ENCODE measurements at places on chromosomes 4 and X.
A peak's percentile ranks its signal among the peaks of the same experiment; 100 is the strongest.

GRCh38 chrX:68461093-68461492 lies 27.8 kb upstream of the OPHN1 start:
- no peak for DNase-seq

DNA sequence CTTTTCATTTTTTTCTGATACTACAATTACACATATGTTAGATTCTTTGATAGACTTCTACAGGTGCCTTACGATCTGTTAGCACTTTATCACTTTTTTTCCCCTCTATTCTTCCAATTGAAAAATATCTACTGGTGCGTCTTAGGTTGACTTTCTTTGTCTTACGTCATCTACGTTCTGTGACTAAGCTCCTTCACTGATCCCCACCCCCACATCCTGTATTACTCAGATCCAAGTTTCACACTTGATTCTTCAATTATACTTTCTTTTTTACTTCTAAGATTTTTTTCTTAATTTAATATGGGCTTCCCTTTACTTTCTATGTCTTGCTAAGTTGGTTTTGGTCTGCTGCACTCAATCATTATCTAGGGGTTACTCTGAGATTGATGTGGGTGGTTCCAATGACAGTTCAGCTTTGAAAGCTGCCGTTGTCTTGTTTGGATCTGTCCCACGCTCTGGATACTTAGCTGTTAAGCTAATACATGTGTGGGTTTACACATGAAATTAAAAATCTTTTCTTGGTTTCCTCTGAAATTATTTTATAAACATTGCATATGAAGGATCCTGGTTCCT lies 1321.1 kb downstream of the RAPGEF2 start:
- DNase-seq: no peak

GRCh38 chr4:182537031-182537795 lies 294.0 kb downstream of the TENM3 start:
- no peak for DNase-seq

- no peak for DNase-seq
Observed at GRCh38 chr4:130424211-130424610, 1328.3 kb downstream of the C4orf33 start.

- DNase-seq: no peak
Observed at GRCh38 chr4:185717377-185717741, 94.6 kb downstream of the SORBS2 start.

DNA sequence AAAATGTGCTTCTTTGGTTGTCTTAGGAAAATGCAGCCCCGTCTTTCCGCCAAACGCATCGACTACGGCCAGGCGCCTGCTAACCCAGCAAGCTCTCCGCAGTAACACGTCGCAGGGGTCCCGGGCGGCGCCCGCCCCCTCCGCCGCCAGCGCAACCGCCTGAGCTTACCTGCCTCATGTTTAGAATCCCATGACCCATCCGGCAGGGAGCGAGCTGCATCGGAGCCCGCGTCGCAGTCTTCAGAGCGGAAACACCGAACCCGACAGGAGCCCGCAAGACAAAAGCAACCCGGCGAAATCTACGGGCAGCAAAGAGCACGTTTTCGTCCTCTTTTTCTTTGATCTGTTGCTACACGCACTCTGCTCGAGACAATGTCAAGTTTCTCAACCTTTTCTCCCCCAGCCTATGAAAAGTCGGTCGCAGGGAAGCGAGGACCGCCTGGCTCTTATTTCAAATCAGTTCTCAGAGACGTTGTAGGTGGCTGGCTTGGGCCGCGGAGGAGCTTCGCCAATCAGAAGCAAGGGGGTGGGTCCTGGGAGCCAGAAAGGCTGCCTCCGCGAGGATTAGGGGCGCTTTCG lies at the start of gene MID1:
MID1 (minus strand) TSS at position 465 of the 579 bp plus-strand sequence. CDS start 53,038 bp downstream, outside the sequence.
- no peak for DNase-seq

- DNase-seq: peak; percentile 25
Observed at GRCh38 chrX:100829730-100830129, 9.5 kb downstream of the CSTF2 start.

All from stimulated activated CD8-positive, alpha-beta memory T cell treated with anti-CD3 and anti-CD28 coated beads, Interleukin-4, amount 100 ng/mL, for 48 hours (primary cell).